CD4-positive, alpha-beta memory T cell (primary cell): ENCODE measurements at places on chromosomes 16 and 17. TPM values are rescaled to one million over a fixed set of nuclear protein-coding genes. Genes with fewer than 3 reads are reported as not detected.

DNA sequence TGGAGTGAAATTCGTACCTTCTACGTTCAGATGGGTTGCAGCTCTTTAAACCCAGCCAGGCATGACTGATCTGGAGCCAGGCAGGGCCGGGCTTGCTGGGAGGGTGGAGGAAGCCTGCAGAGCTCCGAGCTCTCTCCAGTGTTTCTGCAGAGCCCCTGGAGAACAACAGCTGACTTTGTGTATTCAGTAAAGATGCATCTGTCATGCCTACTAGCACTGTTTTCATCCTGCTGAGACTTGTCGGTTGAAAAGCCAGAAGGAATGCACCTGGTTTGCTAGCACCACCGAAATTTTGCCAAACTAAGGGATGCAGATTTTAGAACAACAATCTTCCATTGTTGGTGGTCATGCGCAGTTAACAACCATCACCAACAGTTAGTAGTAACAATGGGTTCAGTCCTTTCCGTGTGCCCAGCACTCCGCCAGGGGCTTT is 22.4 kb upstream of the SCNN1B start:
- no peak for DNase-seq

- DNase-seq: peak; percentile 13
Measured at GRCh38 chr16:12458591-12459358, 344.9 kb downstream of the CPPED1 start.

- no peak for DNase-seq
Measured at GRCh38 chr17:17713839-17714238, 32.6 kb downstream of the RAI1 start.

DNA sequence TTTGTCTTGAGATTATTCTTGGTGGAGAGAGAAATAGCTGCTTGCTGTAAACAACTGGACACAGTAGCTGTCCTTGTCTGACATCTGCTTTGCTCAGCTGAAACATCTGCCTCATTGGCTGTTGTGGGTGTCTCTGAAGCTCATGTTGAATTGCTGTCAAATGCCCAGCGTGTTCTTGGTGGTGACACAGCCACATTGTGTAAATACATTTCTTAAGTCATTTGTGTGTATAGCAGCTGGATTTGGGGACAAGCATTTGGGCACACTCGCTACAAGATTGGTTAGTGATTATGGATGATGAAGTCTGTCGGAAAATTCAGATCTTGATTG is 5.3 kb downstream of the FAM234A start:
- no peak for DNase-seq

Gene IRX3
- not detected for polyA plus RNA-seq

DNA sequence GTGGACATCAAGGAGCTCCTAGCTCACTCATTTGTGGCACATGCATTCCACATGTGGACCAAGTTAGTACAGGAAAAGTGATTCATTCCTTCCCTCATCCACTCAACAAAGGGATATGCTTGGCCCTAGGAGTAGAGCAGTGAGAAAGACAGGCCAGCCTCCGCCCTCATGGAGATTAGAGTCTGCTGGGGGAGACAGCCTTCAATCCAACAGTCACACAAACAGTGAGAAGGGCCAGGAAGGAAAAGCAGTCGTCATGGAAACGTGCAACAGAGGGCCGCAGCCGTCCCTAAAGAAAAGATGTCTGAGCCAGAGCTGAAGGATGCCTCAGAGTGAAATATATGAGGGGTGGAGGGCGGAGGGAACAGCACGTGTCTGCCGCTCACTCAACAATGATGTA is 109.9 kb downstream of the VPS53 start:
- DNase-seq: no peak

Gene HS3ST3B1
- 12.4 TPM for polyA plus RNA-seq

- no peak for DNase-seq
Measured at GRCh38 chr16:80932708-80933095, 74.0 kb downstream of the CMC2 start.

GRCh38 chr16:10114409-10114808 is 67.8 kb downstream of the GRIN2A start:
- DNase-seq: no peak

GRCh38 chr17:36602924-36603384 is 1.6 kb downstream of the MRM1 start:
- peak; percentile 64 for DNase-seq

GRCh38 chr17:39782481-39782880 is 44.7 kb downstream of the GRB7 start:
- DNase-seq: no peak

DNA sequence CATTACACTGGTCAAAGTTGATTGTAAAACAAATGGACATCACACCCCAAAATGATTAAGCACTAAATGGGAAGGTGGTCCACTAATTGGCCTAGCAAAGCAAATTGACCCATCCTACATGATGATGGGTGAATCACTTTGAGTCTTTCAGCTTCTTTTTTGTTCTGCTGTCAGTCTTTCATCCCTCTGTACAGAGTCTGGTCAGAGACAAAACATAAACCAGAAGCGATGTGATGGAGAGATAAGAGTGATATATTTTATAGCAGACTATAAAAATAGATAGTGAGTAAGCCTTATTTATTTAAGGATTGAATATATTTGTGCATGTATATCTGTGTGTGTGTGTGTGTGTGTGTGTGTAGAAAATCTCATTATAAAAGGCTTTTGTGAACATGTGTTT is 618.4 kb upstream of the SOX9 start:
- DNase-seq: no peak

Gene CMTM2
- not detected for polyA plus RNA-seq

Gene C1QTNF1
- polyA plus RNA-seq: not detected

GRCh38 chr16:77788181-77789084 is at the start of gene VAT1L:
TSS of gene VAT1L (plus strand) at chr16:77788564. CDS start at chr16:77788683, 119 bp downstream.
- DNase-seq: no peak

- DNase-seq: no peak
Measured at GRCh38 chr16:11152677-11153331, 103.2 kb downstream of the SOCS1 start.

DNA sequence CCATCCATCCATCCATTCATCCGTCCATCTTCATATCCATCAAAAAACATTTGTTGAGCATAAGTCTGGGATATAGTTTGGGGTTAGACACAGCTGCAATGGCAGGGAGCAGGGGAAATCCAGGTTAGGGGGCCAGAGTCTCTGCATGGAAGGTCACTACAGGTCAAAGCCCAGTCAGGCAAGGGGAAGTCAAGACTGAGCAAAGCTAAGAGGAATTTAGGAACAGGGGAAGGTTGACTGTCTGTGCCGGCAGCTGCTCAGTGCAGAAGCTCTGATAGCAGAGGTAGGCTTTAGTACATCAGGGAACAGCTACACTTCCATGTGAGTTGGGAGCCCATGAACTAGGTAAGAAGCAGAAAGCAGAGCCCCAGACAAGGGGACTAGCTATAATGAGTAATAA is 68.1 kb downstream of the IRF8 start:
- DNase-seq: no peak

- DNase-seq: no peak
Measured at GRCh38 chr16:81601601-81602255, 157.1 kb downstream of the CMIP start.
